ENCODE measurements at places on chromosomes 5 and 9. TPM values are rescaled to one million over a fixed set of nuclear protein-coding genes. Genes with fewer than 3 reads are reported as not detected.

GRCh38 chr5:62340392-62340791 is 34.4 kb downstream of the KIF2A start:
- H3K27ac ChIP-seq: no peak overlapping the region
- no peaks in the 10 kb centered on the region for H3K27me3 ChIP-seq
- H3K4me3 ChIP-seq: no peak overlapping the region
- H3K4me1 ChIP-seq: peaks cover 66% of the 10 kb centered on the region
- peaks cover 8% of the 10 kb centered on the region for H3K36me3 ChIP-seq

DNA sequence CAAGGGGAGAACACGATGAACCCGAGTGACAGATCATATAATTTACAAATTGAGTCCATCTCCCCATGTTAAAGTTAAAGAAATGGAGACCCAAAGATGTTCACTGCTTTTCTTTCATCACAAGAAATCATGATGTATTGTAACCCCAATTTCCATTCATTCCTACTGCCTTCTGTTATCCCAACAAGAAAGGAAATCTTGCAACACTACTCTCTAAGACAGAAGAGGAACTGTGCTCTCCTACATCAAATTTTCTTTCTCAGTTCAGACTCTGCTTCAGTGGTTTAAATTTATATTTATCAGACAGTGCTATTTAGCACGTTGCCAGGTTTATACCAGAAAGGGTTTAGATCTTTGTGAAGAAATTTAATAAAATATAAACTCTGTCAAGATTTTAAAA is 83.8 kb upstream of the RASA1 start:
- DNase-seq: no peak
- no peak overlapping the region for H3K4me3 ChIP-seq
- H3K27me3 ChIP-seq: no peaks in the 10 kb centered on the region
- H3K36me3 ChIP-seq: no peaks in the 10 kb centered on the region
- H3K4me1 ChIP-seq: peaks cover 16% of the 10 kb centered on the region

The LCN15 gene
- not detected for total RNA-seq

The CBY3 gene
- total RNA-seq: 0.61 TPM

GRCh38 chr9:74940600-74940999 is 12.1 kb downstream of the C9orf40 start:
- no peak overlapping the region for H3K27ac ChIP-seq
- peaks cover 8% of the 10 kb centered on the region for H3K4me1 ChIP-seq
- peaks cover 2% of the 10 kb centered on the region for H3K36me3 ChIP-seq
- no peaks in the 10 kb centered on the region for H3K27me3 ChIP-seq
- H3K4me3 ChIP-seq: no peak overlapping the region

The SETD9 gene
- total RNA-seq: 7.4 TPM

The SOX30 gene
- 0.93 TPM for total RNA-seq

- DNase-seq: no peak
- no peak overlapping the region for H3K4me3 ChIP-seq
- no peak overlapping the region for H3K27ac ChIP-seq
- no peaks in the 10 kb centered on the region for H3K27me3 ChIP-seq
- H3K36me3 ChIP-seq: no peaks in the 10 kb centered on the region
- peaks cover 13% of the 10 kb centered on the region for H3K4me1 ChIP-seq
Measured at GRCh38 chr5:42944989-42945388, 95.1 kb downstream of the ANXA2R start.

The SLC6A18 gene
- not detected for total RNA-seq

DNA sequence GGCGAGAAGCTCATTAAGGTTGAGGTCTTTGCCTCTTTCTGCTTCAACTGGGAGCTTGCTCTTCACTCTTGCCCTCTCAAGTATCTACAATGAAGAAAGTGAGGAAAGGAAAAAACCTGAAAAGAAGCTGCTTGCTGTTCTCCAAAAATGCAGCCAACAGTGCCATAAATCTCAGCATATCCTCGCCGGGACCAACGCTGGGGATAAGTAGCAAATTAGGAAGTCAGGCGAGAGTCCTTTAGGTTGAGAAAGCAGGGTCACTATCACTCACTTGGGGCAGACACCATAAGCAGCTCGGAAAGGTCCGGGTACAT is 399 bp downstream of the NUP155 start:
- H3K4me1 ChIP-seq: peaks cover 27% of the 10 kb centered on the region
- peaks cover 6% of the 10 kb centered on the region for H3K36me3 ChIP-seq
- H3K27ac ChIP-seq: peak overlapping the region; percentile 90
- no peaks in the 10 kb centered on the region for H3K27me3 ChIP-seq

DNA sequence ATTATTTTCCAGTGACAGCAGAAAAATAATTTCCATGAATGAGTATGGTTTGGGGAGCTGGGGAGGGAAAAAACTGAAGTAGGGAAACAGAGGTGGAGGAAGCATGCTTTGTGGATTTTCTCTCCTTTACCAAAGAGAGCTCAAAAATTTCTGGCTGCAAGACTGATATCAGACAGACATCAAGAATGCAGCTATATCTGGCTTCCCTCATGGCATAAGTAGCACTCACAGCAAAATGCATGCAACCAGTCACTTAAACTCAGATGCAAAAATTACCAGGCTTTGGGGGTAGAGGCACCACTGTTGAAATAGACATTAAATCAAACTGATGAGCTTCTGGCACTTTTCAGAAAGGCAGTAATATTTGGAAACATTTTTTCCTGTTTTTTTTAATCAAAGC is 196.9 kb downstream of the TSSK1B start:
- no peak overlapping the region for H3K4me3 ChIP-seq
- H3K36me3 ChIP-seq: no peaks in the 10 kb centered on the region
- peaks cover 6% of the 10 kb centered on the region for H3K4me1 ChIP-seq
- no peak overlapping the region for H3K27ac ChIP-seq
- peaks cover 5% of the 10 kb centered on the region for H3K27me3 ChIP-seq
- DNase-seq: no peak

DNA sequence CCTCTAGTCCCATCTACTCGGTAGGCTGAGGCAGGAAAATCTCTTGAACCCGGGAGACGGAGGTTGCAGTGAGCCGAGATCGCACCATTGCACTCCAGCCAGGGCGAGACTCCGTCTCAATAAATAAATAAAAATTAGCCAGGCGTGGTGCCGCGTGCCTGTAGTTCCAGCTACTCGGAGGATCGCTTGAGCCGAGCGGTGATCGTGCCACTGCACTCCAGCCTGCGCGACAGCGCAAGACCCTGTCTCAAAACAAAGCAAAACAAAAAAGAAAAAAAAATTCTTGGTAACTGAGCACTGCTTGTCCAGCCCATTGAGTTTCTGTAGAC is 710 bp upstream of the WDR55 start:
- peaks cover 27% of the 10 kb centered on the region for H3K4me1 ChIP-seq
- H3K36me3 ChIP-seq: peaks cover 61% of the 10 kb centered on the region
- H3K4me3 ChIP-seq: peak overlapping the region; percentile 99
- H3K27ac ChIP-seq: peak overlapping the region; percentile 94
- H3K27me3 ChIP-seq: no peaks in the 10 kb centered on the region

DNA sequence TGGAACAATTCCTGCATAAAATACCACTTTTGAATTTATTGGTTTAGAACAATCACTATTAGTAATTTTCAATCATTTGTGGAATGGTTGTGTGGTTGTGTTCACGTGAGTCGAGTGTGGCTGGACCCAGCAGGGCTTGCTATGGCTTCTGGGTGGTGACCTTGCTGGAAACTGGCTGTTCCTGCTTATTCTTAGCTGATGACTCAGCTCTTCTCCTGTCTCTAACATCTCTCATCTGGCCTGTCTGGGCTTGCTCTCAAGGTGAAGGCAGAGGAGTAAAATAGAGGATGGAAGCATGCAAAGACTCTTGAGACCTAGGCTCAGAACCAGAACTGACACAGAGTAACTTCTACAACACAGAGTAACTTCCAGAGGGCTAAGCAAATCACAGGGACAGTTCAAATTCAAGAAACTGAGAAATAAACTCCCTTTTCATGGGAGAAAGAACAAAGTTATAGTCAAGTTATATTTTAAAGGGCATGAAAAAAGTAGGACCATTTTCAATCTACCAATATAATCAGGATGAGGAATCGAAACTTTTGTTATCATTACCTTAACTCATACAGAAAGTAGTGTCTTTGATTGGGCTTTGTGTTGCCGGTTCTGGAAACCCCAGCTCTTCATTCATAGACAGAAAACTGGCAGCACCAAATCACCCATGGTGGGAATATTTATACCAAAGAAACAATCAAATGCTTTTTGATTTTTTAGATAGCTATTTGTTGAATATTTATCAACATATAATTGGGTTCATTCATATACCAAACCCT is 665.1 kb downstream of the CDH18 start:
- H3K36me3 ChIP-seq: no peaks in the 10 kb centered on the region
- no peaks in the 10 kb centered on the region for H3K4me1 ChIP-seq
- no peak overlapping the region for H3K4me3 ChIP-seq

Measured in activated CD4-positive, alpha-beta memory T cell treated with anti-CD3 and anti-CD28 coated beads for 36 hours (primary cell).